ENCODE measurements at places on chromosomes 6 and 20.

GRCh38 chr20:19777315-19777714, 19.3 kb downstream of the RIN2 start:
- DNase-seq = no peak

- DNase-seq = no peak
Observed at GRCh38 chr6:100447900-100448748, 16.6 kb downstream of the SIM1 start.

- DNase-seq = no peak
Observed at GRCh38 chr6:169589293-169589692, 112.5 kb downstream of the WDR27 start.

- DNase-seq = peak; percentile 79
Observed at GRCh38 chr20:10536531-10536930, 101.4 kb downstream of the SLX4IP start.

DNA sequence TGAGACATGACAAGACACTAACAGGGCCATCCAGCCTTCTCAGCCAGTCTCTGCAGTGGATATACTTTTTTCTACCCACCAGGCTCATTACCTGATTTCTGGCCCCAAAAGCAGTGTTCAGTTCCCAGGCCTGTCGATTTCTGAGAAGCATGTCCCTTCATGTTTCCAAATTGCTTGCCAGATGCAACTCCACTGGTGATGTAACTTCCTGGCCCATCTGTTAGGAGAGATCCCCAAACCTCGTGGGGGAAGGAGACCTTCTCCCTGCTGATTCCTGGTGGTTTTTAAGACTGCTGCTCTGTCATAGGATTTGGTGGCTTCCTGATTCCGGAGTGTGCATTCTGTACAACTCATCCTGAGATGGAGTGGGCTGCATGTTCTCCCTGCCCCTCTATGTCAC, 31.6 kb upstream of the MRPS10 start:
- no peak for DNase-seq

DNA sequence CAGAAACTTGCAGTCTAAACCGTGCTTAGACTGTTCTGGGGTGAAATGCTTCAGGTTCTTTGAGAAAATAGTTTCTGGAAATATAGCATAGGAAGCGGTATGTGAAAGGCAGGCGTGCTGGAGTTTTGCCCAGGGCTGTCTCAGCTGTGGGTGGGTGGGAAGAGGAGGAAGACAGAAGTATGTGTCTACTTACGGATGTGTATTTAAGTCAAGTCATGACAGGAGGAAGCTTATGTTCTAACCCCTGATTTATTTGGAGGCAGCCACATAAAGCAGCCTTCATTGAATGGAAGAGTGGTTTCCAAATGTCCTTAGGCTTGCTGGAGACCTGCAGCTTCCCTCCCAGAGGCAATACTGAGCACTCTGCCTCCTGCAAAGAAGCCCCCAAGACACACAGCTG, 345.8 kb upstream of the PRND start:
- no peak for DNase-seq

DNA sequence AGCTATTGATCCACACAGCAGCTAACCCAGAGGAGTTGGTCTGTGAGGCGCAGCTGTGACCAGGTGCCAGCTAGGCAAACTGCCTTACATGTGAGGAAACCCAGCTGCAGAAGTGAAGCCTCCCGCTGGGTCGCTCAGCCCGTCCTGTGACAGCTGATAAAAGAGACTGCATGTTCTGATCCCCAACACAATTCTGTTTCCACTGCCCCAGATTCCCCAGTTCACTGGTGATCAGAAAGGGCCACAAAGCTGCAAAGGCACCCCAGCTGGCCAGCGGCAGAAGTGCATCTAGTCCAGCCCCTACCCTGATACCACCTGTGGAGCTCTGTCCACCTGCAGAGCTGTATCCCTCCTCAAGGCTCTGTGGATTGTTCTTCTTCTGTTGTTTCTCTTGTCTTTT, 64.5 kb downstream of the CTNNBL1 start:
- no peak for DNase-seq

- no peak for DNase-seq
Observed at GRCh38 chr6:129749749-129750120, 39.8 kb upstream of the ARHGAP18 start.

DNA sequence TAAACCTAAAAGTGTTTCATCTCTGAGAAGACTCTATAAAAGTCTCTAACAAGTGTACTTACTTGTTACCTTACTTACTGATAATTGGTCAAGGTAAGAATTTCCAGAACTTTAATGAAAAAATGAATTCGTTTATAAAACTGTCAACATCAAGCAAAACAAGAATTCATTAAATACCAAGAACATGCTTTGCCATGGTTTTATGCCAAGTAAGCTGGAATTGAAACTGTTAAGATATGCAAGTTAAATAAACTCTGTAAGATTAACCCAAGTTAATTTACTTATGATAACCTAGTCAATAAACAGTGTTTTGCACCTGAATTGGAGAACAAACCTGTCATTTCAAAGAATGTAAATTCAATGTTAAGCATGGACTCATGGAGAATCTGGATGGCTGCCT, 17.1 kb upstream of the DEFB113 start:
- no peak for DNase-seq

DNA sequence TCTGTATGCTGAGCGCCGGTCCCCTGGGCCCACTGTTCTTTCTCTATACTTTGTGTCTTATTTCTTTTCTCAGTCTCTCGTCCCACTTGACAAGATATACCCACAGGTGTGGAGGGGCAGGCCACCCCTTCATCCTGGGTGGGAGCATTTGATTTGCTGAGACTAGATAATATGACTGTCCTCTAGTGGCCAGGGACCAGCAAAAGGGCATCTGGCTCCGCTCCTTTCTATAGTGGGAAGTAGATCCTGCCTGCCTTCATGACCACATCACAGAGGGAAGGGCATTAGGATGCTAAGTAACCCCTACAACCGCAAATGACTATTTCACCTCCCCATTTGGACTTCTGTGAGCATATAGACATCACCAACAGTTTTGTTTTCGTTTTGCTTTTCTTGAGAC, 64.5 kb downstream of the TRMT6 start:
- DNase-seq = no peak

GRCh38 chr6:46302816-46303215, 132.0 kb upstream of the ENPP5 start:
- no peak for DNase-seq

- no peak for DNase-seq
Observed at GRCh38 chr6:155117256-155117655, 122.1 kb downstream of the TIAM2 start.

GRCh38 chr6:20708367-20709124, 174.3 kb downstream of the CDKAL1 start:
- no peak for DNase-seq

DNA sequence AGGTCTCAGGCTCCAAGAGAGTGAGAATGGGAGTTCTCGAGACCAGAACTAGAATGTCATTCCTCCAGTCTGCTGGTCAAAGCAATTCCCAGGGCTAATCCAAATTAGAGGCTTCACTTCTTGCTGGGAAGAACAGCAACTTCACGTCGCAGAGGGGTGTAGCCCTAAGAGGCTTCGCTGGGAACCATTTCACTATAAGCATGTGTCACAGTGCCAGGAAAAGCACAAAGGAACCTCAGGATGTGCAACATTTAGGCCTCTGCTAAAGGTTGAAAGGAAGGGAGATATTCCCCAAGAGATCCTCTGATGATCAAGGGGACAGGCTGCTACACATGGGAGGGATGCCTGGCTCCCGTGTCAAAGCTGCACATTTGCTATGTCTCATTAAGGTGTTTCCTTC, 35.9 kb upstream of the NXT1 start:
- DNase-seq = no peak

DNA sequence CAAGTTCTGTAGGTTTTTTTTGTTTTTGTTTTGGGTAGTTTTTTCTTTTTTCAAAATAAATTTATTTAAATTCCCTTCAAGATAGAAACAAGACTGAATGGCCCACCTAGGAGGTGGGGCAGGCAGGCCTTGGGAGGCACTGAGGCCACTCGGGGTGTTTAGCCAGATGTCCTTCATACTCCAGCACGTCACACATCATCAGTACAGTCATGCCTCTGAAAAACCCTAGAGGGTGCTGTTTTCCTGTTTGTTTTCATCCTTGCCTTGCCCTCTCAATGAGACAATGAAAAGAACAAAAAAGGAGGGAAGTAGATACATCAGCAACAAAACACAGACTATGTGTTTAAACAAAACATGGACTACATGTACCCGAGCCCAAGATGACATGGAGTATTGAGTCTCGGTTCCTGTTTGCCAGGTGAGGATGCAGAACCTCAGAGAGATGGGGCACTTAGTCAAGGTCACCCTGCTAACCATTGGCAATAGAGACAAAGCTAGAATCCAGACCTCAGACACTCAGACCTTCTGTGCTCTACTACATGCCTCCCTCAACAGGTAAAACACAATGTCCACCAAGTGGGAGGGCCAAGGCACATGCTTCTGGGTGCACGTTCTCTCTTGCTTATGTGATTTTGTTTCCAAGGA, 26.8 kb upstream of the CLIC5 start:
- no peak for DNase-seq

GRCh38 chr6:154509421-154510143, 903 bp downstream of the CNKSR3 start:
- DNase-seq = peak; percentile 25

DNA sequence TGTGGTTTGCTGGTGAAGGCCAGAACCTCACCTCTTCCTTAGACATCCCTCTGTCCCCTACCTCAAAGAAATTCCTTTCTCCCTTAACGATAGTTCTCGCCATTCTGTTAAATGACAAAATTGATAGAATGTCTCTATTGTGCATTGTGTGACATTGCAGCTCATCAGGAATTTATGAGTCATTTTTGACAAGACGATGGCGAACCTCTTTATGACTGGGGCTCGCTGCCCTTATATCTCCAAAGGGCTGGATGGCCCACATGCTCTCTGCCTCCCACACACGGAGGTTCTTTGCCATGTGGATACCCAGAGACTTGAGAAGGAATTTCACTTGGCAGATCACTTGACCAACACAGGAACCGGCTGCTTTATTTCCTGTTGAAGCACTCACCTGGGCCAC, 66.8 kb upstream of the RPS6KA2 start:
- no peak for DNase-seq

GRCh38 chr6:160007611-160008010, 38.7 kb downstream of the IGF2R start:
- no peak for DNase-seq

- DNase-seq = no peak
Observed at GRCh38 chr20:51540580-51540979, 1.9 kb downstream of the NFATC2 start.

GRCh38 chr6:49980898-49981297, 11.5 kb upstream of the DEFB113 start:
- DNase-seq = no peak

- DNase-seq = no peak
Observed at GRCh38 chr20:2398449-2398848, 17.7 kb downstream of the TGM6 start.

DNA sequence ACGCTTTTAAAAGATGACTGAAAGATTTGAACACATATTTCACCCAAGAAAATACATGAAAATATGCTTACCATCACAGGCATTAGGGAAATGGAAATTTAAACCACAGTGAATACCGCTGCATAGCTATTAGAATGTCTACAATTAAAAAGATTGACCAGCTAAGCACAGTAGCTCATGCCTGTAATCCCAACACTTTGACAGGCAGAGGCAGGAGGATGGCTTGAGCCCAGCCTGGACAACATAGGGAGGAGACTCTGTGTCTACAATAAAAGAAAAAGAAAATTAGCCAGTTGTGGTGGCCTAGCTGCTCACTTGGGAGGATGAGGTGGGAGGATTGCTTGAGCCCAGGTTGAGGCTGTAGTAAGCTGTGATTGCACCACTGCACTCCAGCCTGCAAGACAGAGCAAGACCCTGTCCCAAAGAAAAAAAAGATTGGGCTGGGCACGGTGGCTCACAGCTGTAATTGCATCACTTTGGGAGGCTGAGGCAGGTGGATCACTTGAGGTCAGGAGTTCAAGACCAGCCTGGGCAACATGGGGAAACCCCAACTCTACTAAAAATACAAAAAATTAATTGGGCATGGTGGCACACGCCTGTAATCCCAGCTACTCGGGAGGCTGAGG, 163.7 kb upstream of the AKAP12 start:
- DNase-seq = no peak

DNA sequence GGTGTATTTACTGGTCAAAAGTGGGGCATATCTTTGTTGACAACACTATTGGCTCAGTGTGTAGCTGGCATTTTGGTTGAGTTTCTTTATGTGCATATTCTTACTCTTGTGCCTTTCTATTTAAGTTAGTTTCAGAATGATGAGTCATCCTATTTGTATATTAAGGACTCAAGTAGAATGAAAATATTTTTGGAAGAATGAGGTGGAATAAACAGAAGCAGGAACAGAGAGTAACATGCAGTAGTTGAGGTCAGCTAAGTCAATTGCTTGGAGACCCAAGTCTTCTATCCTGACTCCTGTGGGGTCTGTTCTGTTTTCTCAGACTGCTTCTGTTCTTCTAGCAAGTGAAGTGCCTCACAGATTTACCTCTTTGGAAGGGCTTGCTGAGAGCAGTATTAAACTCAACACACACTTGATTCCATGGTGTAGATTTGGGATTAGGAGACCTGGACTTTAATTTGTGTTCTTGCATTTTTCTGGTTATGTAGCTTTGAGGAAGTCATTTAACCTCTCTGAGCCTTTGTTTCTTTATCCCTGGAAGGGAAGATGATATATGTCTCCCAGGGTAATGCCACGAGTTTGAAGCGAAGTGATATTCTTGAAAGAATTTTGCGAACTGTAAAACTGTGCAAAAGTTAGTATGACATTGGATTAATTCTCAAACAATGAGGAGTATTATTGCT, 324.3 kb downstream of the QKI start:
- DNase-seq = no peak

GRCh38 chr6:37171970-37172812, 2.2 kb downstream of the PIM1 start:
- DNase-seq = peak; percentile 95

GRCh38 chr6:104431096-104431495, 428.6 kb downstream of the HACE1 start:
- no peak for DNase-seq

GRCh38 chr20:44033873-44034272, 119.2 kb downstream of the TOX2 start:
- DNase-seq = no peak

DNA sequence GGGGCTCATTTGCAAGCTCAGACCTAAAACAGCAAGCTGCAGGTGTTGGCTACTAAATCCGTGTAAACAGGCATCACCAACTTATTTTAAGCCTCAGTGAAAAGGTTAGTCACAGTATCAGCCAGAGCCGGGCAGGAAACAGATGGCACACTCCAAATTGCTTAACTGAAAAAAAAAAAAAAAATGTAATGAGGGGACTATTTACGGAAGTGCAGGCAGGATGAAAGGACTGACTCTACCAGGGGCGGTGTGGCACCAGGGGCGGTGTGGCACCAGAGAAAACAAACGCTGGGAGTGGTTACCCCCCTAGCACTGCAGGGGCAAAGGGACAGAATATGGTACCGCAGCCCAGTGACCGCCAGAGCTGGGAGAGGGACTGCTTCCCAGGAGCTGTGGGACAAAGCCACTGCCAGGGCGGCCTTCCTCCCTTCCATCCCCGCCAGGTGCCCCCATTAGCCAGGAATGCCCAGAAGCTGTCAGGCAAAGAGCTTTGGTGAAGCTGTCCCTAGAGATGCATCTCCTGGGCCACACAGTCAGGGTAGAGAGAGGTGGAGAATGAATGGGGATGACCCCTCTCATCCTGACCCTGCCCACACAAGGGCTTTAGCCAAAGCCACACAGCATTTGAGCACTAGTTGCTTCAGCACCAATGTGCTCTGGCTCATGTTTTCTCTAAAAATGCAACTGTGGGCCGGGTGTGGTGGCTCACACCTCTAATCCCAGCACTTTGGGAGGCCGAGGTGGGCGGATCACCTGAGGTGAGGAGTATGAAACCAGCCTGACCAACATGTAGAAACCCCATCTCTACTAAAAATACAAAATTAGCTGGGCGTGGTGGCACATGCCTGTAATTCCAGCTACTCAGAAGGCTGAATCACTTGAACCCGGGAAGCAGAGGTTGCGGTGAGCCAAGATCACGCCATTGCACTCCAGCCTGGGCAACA, 39.6 kb upstream of the GFOD1 start:
- no peak for DNase-seq

Data from prostate gland (tissue), 2 donors.